ENCODE measurements at places on chromosomes 2 and 18.

GRCh38 chr2:234725528-234726264 is 226.1 kb upstream of the SH3BP4 start:
- DNase-seq: no peak

DNA sequence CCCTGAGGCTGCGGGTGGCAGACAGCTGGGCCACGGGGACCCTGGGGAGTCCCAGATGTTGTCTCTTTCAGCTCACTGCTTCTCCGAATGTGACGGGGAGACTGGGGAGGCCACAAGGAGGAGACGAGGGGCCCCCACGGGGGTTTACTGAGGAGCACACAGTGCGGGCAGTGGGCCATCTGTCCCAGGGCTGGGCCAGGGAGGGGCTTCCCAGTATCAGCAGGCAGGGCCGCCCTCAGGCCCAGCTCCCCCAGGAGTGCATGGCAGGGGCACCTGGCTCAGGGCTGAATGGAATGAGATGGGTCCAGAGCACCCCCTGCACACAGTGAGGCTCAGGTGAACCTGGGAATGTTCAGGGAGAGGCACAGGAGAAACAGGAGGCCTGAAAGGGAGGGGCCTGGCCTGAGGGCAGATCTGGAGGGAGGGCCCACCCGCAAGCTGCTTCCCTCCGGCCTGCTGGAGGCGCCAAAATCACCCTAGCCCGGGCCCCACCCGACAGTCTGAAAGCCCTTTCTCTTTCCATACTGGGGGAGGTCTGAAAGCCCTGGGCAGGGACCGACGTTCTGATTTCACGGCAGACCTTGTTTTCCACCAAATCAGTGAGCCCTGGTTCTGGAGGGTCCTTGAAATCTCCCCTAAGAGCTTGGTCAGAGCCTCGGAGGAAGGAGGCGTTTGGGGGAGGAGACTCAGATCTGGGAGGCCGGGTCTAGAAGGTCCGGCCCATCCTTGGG is 35.5 kb upstream of the PTMA start:
- peak; percentile 47 for DNase-seq

GRCh38 chr2:222424729-222425671 is 657 bp downstream of the SGPP2 start:
- no peak for DNase-seq

DNA sequence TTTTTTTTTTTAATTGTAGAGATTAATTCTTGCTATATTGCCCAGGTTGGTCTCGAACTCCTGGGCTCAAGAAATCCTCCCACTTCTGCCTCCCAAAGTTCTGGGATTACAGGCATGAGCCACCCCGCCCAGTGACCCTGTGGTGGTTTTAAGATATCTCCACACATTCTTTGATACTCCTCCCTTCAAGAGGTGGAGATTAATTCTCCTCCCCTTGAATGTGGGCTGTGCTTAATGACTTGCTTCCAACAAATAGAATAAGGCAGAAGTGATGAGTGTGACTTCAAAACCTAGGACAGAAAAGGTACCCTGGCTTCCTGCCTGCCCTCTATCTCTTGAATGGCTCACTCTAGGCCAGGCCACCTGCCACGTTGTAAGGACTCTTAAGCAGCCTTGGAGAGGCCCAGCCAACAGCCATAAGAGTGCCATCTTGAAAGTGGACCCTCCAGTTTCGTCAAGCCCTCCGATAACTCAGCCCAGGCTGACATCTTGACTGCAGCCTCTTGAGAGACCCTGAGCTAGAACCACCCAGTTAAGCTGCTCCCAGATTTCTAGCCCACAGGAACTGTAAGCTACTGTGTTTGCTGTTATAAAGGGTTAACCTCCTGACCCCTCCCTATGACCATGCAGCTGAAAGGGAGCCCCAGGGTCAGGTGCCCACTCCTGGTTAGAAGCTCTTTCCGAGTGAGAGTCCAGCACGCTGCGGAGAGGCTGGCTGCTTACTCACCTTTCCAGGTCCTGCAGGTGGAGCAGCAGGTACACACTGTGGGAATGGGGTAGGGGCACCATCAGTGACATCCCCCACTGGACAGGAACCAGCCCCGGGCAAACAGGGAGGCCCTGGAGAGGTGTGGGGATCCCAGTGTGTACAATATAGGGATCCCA is 27.6 kb downstream of the MRPL35 start:
- DNase-seq: no peak

DNA sequence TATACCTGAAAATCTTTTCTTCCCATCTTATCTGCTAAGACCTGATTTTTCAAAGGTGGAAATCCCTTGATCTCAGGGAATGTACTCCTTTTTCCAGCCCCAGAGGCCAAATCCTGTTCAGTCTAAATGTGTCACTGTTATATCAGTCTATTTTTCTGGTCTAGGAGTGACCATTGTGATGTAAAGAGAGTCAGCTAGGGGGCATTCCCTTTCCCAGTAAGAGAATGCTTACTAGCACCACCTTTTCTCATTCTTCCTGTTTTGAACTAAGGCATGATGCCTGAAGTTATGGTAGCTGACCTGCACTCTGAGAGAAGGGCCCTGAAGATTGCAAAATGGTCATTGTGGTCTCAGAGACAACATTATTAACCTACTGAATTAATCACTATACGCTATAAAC is 124.1 kb upstream of the XIRP2 start:
- DNase-seq: no peak

- DNase-seq: no peak
These were observed 231.3 kb upstream of the TANK start for GRCh38 chr2:160928854-160929301.

DNA sequence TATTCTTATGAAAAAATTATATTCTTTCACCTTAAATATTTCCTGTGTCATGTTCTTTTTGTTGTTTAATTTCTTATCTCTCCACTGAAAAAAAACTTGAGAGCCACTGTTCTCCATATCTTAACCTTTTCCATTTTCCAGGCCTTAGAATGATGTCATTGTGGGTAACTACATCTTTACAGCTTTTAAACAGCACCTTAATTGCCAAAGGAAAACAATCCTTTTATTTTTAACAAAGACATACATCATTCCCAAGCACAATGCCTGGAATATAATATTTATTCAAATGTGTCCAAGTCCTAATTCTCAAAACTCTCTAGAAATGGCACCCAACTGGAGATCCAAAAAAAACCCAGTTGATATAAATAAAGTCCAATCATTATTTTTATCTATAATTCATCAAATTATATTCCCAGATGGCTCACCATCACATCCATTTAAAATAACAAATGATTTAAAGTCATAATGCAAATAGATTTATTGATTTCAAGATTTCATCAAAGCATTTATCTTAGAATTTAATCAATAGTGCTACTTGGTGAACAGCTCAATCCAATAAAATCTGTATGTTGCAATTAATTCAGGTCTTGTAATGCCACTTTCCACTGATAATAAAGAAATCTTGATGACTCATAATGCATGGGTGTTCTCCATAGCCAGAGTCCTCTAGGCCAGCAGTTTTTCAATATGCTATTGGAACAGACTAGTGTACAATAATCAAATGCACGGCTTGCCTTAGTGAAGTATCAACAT is 107.1 kb upstream of the MAPRE2 start:
- no peak for DNase-seq

- no peak for DNase-seq
These were observed 382.0 kb downstream of the RAD51AP2 start for GRCh38 chr2:17136231-17136630.

DNA sequence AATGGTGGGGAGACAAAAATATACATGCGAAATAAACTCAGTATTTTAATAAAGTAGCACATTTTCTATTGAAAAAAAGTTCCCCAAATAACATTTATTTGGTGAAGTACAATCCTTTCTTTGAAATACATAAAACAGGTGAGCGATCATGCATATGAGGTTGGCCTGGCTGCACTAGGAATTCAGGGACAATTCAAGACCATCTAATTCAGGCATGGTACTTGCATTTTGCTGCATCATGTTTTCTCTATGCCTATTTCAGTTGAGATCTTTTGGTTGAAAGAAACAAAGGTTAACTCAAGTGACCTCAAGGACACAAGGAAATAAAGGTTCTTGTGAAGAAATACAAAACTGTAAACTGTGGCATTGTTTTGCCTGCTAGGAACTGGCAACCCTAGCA is 19.8 kb upstream of the TAF4B start:
- no peak for DNase-seq

DNA sequence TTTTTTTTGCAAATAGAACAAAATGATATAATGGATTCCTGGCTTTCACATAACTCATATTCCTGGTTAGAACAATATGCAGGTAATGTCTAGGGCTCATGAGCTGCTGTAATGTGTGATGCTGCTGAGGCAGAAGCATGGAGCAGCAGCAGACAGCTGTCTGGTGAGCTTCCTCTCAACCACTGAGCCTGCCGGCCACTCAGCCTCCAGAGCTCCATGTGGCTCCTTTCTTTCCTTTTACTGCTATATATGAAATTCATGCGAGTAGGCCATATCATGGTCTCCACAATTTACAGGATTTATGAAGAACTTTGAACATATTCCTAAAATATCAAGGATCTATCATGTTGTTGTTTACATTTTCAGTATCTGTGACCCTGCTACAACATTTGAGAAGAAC is 120.9 kb downstream of the MEP1B start:
- DNase-seq: no peak

DNA sequence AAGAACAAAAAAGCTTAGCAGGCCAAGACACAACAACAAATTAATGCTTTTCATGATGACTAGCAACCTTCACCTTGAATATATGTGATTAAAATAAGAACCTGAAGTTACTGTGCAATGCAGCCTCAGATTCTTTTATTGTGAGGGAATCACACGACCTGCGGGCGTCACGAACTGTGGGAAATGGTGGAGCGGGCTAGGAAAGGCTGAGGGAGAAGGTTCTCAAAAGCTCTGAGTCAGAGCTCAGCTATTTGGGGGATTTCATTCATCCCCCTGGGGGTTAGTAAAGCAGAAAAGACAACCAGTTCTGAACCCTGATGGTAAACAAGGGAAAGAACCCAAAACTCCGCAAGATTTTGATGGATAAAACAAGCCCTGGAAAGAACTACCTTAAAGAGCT is 89.3 kb upstream of the NCKAP5 start:
- DNase-seq: no peak

GRCh38 chr2:161232571-161232970 is 72.3 kb downstream of the TANK start:
- no peak for DNase-seq

DNA sequence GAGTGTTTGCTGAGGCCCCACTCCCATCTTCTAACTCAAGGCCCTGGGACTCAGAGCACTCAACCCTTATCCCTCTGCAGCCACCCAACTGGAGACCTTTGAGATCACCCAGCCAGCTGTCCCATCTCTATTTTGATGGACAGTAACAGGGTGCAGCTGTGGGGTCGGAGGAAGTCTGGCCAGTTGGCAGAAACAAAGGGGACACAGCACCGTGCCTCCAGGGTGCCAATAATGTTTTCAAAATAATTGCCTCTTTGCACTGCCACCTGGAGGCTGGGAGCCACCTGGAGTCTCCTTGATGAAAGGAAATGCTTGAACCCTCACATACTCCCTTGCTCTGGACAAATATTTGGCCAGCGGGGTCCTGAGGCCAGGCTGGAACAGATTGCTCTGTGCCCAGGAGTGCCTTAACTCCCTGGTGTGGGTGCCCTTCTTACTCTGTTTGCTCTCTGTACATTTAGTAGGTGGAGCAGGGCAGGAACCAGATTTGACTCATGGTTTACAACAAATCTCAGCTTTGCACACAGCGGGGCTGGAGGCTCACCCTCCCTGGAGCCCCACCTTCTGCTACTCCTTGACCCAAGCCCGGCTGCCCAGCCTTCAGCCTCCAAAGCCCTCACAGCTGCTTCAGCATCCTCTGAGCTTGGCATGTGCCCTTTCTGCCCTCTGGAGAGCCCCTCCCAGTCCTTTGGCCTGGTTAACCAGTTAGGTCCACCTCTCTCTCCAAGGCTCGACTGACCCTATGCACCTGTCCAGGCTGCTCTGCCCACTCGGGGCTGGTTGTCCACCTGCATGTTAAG is 17.2 kb downstream of the MAL start:
- DNase-seq: no peak

DNA sequence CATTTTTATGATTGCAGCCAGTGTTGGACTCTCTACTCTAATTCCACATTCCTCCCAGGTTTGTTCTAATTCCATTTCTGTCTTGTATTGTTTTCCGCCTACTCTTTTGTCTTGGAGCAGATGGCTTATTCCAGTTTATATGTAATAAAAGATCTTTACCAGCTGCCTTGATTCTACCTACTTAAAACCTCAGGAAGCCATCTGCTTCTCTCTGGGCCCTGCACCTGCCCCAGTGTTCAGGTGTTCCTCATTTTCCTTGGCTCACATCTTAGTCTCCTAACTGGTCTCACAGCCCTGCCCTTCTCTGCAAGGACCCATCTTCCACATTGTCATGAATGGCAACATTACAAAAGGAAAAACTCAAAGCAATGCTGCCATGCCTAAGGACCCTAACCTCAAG is 21.0 kb upstream of the IL37 start:
- no peak for DNase-seq

- DNase-seq: no peak
These were observed 40.0 kb downstream of the NAPG start for GRCh38 chr18:10565835-10566234.

DNA sequence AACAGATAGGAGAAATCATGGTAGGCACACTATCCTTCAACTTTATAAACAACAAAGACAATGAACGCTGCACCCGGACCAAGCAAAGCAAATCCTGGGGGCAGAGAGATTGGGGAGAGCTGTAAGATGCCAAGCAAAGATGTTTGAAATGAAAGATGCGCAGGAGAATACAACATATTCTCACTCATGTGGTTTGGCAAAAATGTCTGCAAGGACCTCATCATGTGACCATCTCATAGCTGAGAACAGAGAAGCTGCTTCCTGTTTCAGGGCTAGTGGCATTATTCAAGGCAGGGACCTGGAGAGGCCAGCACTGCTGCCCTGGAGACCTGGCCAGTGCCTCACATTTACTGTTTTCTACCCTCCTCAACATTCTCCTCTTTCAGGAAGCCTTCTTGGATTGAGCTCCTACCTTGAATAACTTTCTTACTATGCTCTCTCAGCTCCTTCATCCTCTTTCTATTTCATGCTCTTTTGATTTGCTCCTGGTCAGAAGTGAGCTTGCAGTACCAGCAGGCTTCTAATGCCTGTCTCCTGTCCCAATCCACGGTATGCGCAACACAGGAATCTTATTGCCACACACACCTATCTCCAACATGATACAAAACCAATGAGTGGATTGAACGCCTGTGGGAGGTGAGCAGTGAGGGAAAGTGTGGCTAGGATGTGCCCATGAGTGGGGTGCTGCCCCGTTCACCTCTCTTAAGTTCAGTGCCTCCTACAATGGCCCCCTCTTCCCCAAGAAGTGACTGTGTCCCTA is 133.0 kb downstream of the CELF4 start:
- DNase-seq: no peak

GRCh38 chr18:56997200-56997599 is 149.7 kb upstream of the BOD1L2 start:
- no peak for DNase-seq

DNA sequence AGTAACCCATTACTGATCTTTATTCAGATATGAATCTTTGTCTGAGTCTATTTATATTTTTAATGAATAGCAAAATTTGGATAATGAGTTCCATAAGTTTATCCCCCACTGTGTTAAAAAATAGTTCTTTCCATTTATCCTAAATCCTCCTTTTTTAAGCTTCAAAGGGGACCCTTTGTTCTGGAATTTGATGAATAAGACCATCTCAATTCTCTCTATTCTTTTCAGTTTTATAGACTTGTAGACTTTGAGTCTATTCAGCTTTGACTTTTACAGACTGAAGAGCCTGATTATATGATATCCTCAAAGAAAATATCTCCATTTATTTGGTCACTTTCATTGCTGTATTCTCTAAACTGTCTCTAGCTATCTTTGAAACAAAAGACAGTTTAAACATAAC is 2146.1 kb upstream of the CELF4 start:
- no peak for DNase-seq

Data from NCI-H1930 (cell line).